ENCODE measurements at places on chromosomes 7 and 10. TPM values are rescaled to one million over a fixed set of nuclear protein-coding genes. Genes with fewer than 3 reads are reported as not detected.
A peak's percentile ranks its signal among the peaks of the same experiment; 100 is the strongest.

- peaks cover 6% of the 10 kb centered on the region for H3K36me3 ChIP-seq
- H3K27me3 ChIP-seq: no peaks in the 10 kb centered on the region
- H3K27ac ChIP-seq: peak overlapping the region; percentile 66
- no peaks in the 10 kb centered on the region for H3K4me1 ChIP-seq
- no peak overlapping the region for H3K4me3 ChIP-seq
These were observed 21.0 kb downstream of the ITPRIP start for GRCh38 chr10:104317269-104317710.

DNA sequence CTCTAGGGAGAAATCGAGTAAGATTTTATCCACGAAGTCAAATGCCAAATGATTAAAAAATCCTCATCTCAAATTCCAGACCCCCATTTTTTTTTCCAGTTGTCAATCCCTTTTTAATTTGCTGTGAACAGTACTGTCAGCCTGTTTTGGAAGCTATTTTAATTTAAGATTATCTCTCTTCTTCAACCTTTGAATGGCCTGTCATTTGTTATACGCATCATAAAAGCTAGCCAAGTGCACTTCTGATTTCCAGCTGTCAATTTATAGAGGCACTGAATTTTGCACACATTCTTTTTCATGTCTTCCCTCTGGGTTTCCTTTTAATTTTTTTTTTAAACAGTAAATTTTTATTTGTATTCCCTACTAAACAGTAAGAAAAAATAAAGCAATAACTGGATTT, 336.4 kb upstream of the HGF start:
- no peak for DNase-seq
- no peak overlapping the region for H3K4me3 ChIP-seq

GRCh38 chr7:135661311-135662122, 797 bp upstream of the STMP1 start:
- H3K4me1 ChIP-seq: no peaks in the 10 kb centered on the region
- DNase-seq: no peak
- H3K27me3 ChIP-seq: no peaks in the 10 kb centered on the region
- H3K4me3 ChIP-seq: peak overlapping the region; percentile 87
- H3K27ac ChIP-seq: peak overlapping the region; percentile 99

Gene TRIL
- total RNA-seq: 0.48 TPM

Gene ZNF487
- total RNA-seq: 12.8 TPM

Gene CYP2C19
- total RNA-seq: 0.32 TPM

Gene CLDN4
- total RNA-seq: 379 TPM

Gene ZNF716
- total RNA-seq: not detected
